Left ventricle myocardium inferior (tissue), 1 donor: ENCODE measurements at places on chromosomes 11 and 22. TPM values are rescaled to one million over a fixed set of nuclear protein-coding genes. Genes with fewer than 3 reads are reported as not detected.
A peak's percentile ranks its signal among the peaks of the same experiment; 100 is the strongest.

GRCh38 chr11:26995701-26996460 is 2.0 kb downstream of the FIBIN start:
- DNase-seq: no peak

DNA sequence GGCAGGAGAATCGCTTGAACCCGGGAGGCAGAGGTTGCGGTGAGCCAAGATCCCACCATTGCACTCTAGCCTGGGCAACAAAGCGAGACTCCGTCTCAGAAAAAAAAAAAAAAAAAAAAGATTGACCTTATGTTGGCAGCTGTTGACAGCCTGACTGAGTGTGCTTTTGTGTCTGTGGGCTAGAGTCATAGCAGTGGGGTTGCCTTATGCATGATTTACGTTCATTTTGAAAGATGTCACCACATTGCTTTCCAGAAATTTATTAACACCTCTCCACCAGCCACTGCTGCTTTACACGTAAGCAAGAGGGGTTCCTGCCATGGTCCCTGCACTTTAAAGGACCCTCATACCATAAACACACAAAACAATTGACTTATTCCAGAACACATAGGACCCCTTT is 21.0 kb downstream of the ASRGL1 start:
- no peak for DNase-seq

The APLNR gene
- total RNA-seq: 8.5 TPM

- no peak for DNase-seq
These were observed 74.7 kb downstream of the BUD13 start for GRCh38 chr11:116698080-116698479.

The ROM1 gene
- 2.0 TPM for total RNA-seq

The APOA4 gene
- total RNA-seq: not detected

- DNase-seq: no peak
These were observed 9.0 kb upstream of the MICAL3 start for GRCh38 chr22:18033204-18033998.

DNA sequence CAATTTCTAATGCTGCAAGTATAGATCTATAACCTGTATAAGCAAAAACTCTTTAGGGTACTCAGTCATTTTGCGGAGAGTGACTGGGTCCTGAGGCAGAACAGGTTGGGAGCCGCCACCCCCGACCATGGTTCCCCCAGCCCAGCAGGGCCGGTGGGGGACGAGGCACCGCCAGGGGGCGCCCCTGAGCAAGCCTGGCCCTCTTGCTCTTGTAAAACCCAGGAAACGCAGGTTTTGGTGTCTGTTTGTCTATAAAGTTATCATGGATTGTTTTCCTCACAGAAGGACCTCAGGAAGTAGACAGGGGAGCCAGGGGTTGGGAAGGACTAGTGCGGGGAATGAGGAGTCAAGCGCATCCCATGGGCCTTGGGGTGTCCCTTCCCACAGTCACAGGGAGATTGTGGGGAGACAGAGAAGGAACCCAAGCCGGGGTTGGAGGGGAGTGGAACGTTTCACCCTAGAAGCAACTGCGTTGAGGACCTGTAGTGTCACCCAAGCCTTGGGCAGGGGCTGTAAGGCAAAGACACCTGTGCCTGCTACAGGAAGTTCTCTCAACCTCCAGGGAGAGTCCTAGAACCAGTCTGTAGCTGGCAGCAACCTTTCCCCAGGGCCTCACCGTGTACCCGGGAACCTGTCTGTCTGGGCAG is 26.4 kb downstream of the KCTD17 start:
- peak; percentile 47 for DNase-seq

The TRPC6 gene
- 0.22 TPM for total RNA-seq

- no peak for DNase-seq
These were observed 25.0 kb downstream of the CASP12 start for GRCh38 chr11:104873252-104873651.

GRCh38 chr11:133509924-133510697 is 22.2 kb downstream of the OPCML start:
- DNase-seq: no peak

The HTR3B gene
- not detected for total RNA-seq

- no peak for DNase-seq
These were observed 267.5 kb downstream of the AASDHPPT start for GRCh38 chr11:106344966-106345365.

- DNase-seq: no peak
These were observed 58.6 kb upstream of the HMGXB4 start for GRCh38 chr22:35198738-35199137.

The SCGB2A2 gene
- total RNA-seq: not detected

GRCh38 chr11:117574551-117574950 is 222.5 kb downstream of the DSCAML1 start:
- no peak for DNase-seq

DNA sequence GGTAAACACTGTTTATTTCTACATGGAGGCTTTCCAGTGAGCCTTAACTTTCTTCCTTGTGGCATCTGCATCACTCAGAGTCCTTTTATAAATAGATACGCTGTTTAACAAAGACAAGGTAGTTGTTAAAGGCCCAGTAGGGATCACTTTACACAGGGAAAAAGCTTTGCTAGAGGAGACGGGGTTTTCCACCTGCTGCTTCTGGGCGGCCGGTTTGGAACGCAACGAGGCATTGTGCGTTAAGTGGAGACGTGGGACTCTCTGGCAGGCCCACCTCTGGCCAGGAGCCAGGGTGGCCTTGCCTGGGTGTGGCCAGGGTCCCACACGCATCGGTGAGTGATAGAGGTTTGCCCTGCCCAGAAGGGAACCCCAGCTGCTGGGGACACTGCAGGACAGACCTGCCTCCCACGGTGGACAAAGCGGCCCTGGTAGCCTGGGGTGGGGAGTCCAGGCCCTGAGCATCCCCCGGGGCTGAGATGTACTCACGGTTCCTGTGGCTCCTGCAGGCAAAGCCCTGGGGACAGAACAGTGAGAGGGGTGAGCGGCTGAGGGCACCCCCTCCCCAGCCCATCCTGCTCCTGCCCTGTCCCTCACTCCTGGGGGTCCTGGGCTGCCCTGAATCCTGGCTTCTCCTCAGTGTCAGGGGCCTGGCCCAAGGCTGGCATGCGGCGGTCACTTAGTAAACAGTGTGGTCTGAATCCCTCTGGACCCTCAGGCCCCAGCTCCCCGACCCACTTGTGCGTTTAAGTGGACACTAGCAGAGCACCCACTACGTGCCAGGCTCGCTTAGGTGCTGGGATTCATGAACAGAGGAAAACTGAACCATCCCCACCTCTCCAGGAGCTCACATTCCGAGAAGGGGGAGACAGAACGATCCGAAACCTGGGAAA is 4.2 kb downstream of the IL17REL start:
- DNase-seq: peak; percentile 8
